ELR (cell line): ENCODE measurements at places on chromosomes 1 and 21.

DNA sequence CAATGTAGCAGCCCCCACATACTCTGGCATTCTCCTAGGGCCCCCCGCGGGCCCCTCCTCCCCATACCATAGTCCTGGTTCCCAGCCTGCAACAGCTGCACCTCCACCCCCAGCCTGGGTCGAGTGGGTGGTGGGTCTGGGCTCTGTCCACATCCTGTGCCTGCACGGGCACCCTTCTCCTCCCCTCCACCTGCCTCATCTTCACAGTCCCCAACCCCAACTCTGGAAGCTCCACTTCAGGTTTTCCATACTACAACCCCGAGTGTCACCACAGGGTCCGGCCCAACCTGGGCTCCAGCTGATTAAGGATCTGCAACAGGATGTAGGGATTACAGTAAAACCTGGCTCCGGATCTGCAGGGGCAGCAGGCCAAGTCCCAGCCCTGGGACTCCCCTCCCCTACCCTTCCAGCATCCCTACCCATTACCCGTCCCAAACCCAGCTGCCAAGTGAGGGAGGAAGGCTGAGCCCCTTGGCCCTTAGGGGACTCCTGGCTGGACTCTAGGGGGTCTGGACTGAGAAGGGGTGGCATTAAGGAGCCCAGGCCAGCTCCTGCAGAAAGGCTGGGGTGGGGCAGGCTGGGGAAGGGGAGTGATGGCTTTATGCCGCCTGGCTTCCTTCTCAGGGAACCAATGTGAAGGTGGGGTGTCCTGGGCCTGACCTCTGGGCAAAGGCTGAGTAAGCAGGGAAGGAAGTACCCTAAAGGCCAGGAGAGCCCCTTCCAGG lies 116.8 kb downstream of the CASZ1 start:
- DNase-seq = peak; percentile 69

- DNase-seq = no peak
Observed at GRCh38 chr1:234985007-234985370, 143.6 kb downstream of the TOMM20 start.

DNA sequence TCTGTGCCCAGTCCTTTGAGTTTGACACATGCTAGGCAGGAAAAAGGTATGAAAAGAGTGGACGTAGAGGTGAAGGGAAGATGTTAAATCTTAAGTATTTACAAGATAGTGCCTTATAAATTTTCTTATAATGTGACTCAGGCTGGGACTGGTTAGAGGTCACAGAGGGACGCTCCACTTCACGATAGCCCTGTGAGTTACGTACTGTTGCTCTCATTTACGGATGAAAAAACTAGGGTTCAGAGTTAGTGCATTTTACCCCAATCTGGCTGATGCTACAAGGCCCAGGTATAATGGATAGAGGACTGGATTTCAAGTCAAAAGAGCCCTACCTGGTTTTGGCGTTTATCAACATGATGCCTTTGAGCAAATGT lies 1.4 kb upstream of the TUT4 start:
- no peak for DNase-seq

DNA sequence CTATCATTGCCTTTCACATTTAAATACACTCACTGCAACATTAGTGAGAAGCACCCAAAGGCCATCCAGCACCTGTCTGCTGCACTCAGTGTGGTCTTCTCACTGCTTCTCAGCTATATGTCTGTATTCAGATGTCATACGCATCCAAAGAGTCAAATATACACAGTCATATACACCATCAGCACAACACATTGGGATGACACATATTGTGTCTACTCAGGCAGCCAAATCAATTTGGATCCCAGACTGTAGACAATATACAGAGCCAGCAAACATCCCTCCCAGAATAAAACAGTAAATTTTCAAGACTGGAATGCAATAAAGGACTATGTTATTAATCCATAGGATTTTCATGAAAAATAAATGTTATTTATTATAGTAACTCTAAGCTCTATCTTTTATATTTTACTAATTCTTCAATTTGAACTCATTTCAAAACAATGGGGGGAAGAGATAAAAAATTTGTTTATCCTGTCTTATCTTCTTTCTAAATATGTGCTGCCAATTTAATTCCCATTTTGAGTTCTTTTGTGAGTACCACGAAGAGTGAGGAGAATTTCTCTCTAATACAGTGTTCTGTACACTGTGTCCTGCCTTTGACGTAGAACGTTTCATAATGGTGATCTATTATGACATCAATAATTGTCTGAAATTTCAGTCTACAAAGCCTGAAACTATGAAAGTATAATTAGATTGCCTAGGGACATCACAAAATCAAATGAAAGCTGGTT lies 602.2 kb upstream of the CXADR start:
- no peak for DNase-seq

DNA sequence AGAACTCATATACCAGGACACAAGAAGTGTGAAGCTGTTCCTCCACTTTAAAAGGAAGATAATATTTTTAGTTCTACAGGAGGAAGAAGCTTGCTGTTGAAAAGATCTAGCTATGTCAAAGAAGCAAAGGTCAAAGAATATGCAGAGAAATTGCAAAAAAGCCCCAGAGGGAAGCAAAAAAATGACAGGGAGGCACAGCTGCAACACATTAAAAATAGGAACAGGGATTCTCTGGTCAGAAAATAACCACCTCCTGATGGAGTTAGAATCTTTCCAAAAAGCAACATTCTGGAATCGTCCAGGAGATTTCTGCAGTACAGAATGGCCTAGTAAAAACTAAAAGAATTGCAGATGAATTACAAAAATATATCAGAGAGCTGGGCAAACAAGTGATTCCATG lies 238.9 kb upstream of the PRMT6 start:
- DNase-seq = no peak

GRCh38 chr1:25804244-25804963 lies 4.4 kb downstream of the SELENON start:
- DNase-seq = no peak

DNA sequence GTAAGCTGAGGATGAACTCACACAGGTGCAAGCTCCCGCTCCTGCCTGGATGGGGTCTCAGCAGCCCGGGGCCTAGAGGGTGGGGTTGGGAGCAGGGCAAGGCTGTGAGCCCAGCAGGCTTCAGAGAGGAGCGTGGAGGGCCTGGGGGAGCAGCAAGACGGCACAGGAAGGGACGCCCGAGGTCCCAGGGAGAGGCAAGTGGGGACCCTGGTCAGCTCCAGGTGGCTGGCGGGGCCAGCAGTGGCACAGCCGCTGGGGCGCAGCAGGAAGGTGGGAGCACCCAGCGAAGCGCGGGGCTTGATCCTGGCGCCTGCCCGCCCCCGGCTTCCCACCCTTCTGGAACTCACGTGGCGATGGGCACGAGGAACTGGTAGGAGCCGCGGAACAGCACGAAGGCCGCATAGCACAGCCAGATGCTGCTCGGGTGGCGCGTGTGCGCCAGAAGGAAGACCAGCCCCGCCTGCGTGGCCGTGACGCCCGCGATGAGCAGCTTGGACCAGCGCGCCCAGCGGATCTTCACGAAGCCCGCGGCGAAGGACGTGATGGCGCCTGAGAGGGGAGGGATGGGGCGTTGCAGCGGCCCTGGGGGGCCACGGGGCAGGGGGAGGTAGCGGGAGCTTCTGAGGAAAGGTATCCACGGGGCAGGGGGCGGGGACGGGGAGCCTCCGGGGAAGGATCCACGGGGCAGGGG lies 11.7 kb downstream of the SLC19A1 start:
- DNase-seq = no peak

DNA sequence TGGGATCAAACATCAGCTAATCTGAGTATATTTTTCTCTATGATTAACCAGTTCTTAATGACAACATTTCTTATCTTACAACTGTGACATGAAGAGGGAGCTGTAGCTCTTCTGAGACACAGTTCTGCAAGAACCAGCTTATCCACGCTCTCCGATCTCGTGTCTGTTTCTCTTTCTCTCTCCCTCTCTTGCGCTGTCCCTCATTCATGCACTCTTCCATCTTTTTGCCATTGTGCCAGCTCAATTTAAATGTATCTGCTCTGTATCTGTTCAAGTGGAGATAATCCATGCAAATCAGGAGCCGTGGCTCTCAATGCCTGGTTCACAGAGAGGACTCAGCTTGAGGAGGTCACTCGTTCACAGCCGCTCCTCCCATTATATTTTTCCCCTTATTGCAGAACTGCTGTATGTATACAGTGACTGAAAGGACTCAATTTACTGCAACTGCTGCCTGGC lies 494.7 kb upstream of the ADGRL2 start:
- DNase-seq = peak; percentile 37

GRCh38 chr1:149844101-149844500 lies 55.3 kb upstream of the BOLA1 start:
- DNase-seq = peak; percentile 89

DNA sequence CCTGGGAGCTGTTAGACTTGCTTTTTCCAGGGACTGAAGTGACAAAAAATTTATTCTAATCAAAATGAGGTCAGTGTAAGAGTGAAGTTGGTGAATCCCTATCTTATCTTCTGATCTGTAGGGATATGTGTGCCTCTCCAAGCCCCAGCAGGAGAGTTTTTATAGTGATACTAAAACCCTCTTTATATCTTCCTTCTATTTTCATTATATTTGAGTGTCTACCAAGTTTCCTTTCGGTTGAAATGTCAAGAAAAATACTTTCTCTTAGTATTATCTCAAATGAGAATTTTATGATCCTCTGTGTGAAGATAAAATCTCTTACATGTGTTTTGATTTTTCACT lies 18.9 kb downstream of the C1orf21 start:
- no peak for DNase-seq

- peak; percentile 60 for DNase-seq
Observed at GRCh38 chr1:222182641-222183040, 365.3 kb downstream of the HHIPL2 start.

GRCh38 chr1:12760256-12760795 lies 13.2 kb upstream of the PRAMEF12 start:
- peak; percentile 1 for DNase-seq

DNA sequence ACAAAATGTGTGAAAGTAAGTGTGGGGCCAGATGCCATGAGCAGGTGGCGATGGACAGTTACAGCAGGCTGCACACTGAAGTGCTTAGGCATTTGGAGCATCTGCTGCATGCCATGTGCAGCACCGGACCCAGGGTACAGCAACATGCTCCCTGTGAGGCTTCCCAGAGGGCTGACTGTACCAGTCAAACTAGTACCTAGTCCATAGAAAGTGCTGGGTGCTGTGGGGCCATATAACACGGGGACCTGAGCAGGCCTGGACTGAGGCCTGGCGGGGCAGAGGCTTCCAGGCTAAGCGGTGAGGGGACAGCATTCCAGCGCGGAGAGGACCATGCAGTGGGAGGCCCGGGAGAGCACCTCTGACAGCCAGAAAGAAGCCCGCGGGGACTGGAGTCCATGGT lies 29.9 kb upstream of the PKP1 start:
- DNase-seq = no peak

- no peak for DNase-seq
Observed at GRCh38 chr1:41446851-41447610, 37.5 kb downstream of the EDN2 start.

- no peak for DNase-seq
Observed at GRCh38 chr1:84855691-84856630, 37.0 kb downstream of the LPAR3 start.

DNA sequence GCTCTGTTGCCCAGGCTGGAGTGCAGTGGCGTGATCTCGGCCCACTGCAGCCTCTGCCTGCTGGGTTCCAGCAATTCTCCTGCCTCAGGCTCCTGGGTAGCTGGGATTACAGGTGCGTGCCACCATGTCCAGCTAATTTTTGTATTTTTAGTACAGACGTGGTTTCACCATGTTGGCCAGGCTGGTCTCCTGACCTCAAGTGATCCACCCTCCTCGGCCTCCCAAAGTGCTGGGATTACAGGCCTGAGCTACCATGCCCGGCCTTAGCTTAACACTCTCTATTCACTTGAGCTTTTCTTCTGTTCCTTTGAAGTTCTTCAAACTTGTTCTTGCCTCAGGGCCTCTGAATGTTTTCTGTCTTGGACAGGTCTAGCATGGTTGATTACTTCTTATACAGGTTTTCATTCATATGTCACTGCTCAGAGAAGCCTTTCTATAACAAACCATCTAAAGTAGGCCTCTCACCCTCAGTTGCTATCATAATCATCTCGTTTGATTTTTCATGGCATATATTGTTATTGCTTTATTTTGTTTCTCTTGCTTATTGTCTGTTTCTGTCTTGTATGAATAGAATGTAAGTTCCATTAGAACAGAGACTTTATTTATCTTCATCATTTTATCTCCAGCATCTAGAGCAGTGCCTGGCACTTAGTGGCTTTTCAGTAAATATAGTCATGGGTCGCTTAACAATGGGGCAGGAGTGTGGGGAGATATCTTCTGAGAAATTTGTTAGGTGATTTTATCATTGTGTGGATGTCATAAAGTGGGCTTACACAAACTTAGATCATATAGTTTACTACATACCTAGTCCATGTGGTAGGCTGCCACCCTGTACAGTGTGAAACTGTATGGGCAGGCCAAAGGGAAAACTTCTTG lies 12.1 kb downstream of the OSBPL9 start:
- no peak for DNase-seq

DNA sequence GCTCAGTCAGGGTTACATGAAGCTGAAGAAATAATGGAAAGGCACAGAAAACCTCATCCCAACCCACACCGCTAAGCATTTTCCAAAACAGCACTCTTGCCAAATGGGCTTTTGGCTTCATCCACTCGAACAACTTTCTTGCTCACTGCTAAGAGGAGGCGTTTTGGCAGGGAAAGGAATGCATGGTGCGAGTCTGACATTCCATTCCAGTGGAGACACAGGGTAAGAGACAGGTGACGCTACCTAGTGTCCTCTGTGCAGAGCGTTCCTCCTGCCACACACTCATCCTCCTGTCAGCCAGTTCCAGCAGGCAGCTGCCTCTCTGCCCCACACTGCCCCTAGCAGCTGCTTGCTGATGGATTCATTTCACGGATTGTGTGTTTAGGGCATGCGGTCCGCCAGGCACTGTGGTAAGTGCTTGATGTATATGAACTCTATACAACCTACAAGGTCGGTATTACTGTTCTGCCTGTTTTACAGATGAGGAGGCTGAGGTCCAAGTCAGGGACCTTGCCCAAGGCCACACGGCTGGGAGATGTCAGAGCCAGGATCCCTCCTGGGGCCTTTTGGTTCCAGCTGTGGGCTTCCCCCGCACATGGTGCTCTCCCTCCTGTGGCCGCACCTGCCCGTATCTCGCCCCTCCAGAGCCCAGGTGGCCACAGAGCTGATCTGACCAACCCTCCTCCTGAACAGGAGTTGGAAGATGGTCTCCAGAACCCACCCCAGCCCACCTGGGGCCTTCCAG lies 25.7 kb upstream of the BACE2 start:
- DNase-seq = no peak

- no peak for DNase-seq
Observed at GRCh38 chr1:5881526-5882222, 110.6 kb downstream of the NPHP4 start.

- no peak for DNase-seq
Observed at GRCh38 chr1:67407498-67407897, 22.7 kb downstream of the SERBP1 start.

DNA sequence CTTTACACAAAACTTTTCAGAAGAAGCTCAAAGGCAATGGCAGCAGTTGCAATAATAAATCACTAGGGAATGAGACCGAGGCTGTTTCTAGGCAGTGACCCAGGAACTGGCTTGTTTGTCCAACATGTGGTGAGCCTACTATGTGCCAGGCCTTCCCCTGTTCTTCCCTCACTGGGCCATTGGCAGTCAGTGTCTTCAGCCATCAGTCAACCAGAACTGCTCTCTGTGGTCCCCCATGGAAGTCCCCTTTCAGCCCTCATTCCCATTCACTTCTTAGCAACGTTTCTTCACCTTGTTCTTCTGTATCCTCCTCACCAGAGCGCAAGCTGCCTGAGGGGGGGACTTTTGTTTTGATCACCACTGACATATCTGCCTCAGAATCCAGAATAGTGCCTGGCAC lies 274.1 kb downstream of the RRAGC start:
- DNase-seq = no peak
